Naive thymus-derived CD8-positive, alpha-beta T cell (primary cell): ENCODE measurements at places on chromosomes 16 and 17. TPM values are rescaled to one million over a fixed set of nuclear protein-coding genes. Genes with fewer than 3 reads are reported as not detected.

The EVPLL gene
- not detected for total RNA-seq

The TBC1D3H gene
- not detected for total RNA-seq

The CENPX gene
- total RNA-seq: 37.6 TPM

The ALOXE3 gene
- 0.18 TPM for total RNA-seq

The PHOSPHO1 gene
- not detected for total RNA-seq
